Left cardiac atrium (tissue), 4 donors: ENCODE measurements at places on chromosomes 13 and 19.
A peak's percentile ranks its signal among the peaks of the same experiment; 100 is the strongest.

DNA sequence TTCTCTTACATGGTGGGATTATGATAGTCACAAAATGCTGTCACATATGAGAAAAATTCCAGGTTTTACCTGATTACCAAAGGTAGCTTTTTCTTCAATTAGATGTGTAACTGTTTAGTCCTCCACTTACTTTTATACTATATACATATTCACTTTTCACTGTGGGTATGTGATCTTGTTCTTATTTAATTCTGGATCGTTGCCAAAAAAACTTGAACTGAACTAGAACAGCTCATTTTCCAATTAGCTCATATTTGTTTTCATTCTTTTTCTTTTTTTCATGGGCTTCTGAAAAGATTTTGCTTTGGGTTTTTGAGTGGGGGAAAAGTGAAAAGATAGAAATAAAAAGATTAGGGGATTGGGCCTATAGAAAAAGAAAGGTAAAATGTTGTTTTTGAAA is 291.9 kb downstream of the NDFIP2 start:
- no peak for DNase-seq

DNA sequence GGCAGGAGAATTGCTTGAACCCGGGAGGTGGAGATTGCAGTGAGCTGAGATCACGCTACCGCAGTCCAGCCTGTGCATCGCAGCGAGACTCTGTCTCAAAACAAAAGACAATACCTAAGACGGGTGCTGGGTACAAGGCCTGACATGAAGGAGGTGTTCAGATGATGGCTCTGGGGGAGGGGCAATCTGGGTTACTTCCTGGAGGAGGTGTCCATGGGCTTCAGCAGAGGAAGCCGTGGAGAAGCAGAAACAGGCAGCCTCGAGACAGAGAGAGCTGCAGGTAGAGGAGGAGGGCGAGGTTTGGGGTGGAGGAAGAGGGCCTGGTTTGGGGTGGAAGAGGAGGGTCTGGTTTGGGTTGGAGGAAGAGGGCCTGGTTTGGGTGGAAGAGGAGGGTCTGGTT is 3.6 kb downstream of the MISP start:
- no peak for DNase-seq

- DNase-seq: no peak
Observed at GRCh38 chr13:108929532-108930206, 300.3 kb downstream of the MYO16 start.

DNA sequence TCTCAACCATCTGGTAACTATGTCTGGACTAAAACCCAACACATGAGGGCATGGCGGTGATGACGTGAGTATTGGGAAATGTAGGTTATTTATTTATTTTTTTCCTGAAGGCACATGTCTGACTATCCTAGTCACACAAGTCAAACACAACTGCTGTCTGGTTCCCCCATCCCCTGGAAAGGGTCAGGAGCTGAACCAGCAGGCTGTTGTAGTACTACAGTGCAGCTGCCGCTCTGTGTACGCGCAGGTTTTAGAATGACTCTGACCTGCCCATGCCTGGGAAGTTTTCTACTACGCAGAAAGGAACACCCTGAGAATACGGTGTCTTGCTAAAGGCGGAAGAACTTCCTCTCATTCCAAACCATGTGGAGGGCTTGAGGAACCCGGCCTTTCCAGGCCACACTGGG is 1.2 kb downstream of the SLC7A1 start:
- DNase-seq: peak; percentile 45

- DNase-seq: no peak
Observed at GRCh38 chr13:102854675-102855074, 8.8 kb downstream of the ERCC5 start.

DNA sequence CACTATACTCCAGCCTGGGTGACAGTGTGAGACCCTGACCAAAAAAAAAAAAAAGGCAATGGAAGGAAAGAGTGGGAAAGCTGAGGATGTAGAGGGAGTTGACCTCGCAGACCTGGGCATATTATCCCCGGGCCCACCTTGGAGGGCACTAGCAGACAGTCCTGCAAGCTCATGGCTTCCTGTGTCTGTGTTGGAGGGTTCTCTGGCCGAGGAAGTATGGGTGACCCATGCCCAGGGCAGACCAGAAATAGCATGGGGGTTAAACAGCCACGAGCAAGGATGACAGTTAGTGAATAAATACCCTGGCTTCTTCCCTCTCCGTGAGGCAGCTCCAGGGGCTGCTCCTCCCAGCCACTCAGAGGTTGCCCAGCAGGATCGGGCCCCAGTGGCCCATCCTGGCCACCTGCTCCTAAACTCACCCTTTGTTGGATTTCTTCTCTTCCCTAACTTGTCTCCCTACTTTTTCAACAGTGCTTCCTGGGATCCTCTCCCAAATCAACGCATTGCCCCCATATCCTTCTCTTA is 485.8 kb downstream of the ZNF536 start:
- no peak for DNase-seq

GRCh38 chr19:44943801-44944249 is 1.8 kb downstream of the APOC4 start:
- peak; percentile 46 for DNase-seq

DNA sequence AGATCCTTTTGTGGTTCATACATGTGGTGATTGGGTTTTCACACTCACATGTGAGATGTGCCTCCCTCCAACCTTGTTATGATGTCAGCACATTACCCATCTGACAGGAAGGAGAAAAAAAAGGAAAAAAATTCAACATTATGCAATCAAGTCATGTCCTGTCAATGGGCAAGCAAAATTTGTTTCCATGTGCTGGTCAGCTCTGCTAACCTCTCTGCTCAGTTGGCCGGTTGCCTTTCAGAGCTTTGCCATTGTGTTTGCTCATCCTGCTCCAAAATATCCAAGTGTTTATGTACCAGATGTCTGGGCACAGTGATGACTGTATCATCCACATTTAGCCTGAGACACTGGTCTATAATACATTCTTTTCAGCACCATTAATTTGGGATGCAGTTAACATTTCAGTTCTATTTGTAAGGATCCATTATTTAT is 27.0 kb upstream of the METTL21C start:
- DNase-seq: no peak

DNA sequence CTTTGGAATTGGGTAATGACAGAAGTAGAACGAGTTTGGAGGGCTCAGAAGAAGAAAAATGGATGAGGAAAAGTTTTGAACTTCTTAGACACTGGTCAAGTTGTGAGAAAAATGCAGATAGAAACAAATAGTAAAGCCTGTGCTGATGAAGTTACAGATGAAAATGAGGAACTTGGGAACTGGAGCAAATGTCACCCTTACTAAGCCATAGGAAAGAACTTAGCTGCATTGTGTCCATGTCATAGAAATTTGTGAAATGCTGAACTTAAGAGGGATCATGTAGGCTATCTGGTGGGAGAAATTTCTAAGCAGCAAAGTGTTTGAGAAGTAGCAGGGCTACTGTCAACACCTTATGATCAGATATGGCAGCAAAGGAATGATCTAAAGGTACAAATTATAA is 289.2 kb upstream of the PCDH9 start:
- no peak for DNase-seq

GRCh38 chr19:29781386-29782259 is 30.2 kb upstream of the CCNE1 start:
- DNase-seq: no peak

DNA sequence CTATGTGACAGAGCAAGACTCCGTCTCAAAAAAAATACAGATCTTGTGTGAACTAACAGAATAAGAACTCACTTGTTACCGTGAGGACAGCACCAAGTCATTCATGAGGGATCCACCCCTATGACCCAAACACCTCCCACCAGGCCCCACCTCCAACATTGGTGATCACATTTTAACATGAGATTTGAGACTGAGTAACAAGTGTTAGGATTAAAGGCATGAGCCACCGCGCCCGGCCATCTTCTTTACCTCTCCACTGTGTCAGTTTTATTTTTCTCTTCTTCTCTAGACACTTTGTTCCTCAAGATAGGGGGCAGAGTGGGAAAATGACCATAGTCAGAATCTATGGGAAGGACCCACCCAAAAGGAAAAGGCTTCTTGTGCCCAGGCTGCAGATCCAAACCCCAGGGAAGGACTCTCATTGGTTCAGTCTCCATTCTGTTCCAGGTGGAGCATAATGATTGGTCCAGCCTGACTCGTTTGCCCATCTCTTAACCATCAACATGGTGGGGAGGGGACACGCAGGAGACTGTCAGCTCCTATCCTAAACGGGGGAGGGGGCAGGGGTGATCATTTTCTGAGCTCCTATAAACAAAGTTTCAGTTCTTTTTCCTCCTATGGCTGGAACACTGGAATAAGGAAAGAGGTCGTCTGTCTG is 1.3 kb upstream of the CALM3 start:
- no peak for DNase-seq

DNA sequence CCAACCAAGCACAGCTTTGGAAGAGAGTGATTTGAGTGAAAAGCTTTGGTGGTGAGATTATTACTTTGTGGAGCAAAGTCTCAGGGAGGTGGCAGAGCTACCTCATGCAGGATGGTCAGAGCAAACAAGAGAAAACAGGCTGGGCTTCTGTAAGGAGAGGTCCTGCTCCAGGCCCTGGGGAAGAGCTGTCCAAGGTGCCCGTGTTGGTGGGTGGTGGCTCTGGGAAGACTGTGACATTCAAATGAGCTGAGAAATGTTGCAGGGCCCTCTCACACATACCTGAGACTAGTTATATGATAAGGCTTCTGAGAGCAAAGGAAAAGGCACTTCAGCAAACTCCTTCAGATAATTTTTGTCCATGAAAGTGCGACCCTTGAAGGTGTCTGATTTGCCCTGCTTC is 205.5 kb upstream of the SOX21 start:
- no peak for DNase-seq

DNA sequence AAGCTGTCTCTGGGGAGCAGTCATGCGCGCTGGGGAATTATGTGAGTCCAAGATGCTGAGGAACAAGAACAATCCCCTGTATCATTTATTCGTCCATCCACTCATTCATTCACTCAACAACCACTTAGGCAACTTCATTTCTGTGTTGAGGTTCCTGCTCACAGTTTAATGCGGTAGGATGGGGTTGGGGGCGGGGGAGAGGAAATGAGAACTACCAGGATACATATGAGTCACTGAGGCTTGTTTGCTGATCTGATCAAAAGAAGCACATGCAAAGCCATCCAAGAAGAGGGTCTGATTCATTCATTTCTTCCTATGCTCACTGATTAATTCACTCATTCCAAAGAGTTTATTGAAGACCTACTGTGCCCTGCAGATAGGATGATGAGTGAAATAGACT is 20.9 kb downstream of the ZNF536 start:
- no peak for DNase-seq

DNA sequence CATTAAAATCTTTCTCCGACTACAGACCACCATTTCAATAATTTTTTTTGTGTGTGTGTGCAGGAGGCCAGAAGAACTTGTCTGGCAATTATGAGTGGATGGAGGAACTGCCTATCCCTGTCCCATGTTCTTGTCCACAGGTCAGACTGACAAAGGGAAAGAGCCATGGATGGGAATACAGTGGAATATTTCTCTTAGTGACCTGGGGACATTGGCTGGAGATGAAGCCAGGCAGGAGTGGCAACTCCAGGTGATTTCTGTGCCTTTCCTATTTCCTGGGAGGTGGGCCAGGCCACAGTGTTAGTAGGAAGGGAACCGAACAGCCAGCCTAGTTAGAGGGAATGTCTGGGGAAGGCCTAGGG is 3.7 kb downstream of the PSG9 start:
- no peak for DNase-seq

DNA sequence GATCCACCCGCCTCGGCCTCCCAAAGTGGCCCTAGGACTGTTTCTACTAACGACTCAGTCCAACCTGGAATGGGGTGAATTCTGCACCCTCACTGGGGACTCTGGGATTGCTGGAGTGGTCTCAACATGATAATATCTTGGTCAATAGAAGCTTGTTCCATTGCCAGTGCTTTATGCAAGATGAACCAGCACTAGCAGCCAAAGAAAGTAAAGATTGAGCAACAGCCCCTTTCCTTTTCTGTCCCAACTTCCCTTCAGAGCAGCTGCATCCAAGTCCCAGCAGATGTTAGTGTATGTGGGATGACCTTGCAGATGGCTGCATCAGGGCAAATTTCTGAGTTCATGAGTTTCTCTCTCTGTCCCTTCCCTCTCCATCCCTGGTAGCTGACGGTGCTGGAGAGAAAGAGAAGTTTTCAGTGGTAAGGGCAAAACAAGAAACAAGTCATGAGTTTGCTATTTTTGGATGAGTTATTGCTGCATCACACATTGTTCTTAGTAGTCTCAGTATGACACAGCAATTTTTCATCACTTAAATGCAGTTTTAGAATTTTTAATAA is 183.6 kb upstream of the EDNRB start:
- DNase-seq: peak; percentile 37

DNA sequence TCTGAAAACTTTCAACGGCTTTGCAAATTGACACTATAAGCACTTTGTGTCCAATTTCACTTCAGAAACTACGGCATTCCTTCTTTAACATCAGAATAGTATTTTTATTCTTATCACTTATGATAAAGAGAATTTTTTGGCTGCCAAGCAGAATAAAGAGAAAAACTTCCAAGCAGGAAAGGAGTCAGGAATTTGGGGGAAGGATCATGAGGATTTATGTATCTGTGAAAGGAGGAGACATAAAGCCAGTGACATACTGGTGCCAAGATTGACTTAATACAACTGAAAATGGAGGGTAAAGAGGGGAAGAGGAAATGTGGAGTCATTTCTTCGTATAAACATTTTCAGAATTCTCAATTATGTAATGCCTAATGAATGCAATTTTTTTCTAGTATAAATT is 94.7 kb downstream of the RBM26 start:
- no peak for DNase-seq

GRCh38 chr19:11848594-11849469 is at the start of gene ZNF439:
TSS of gene ZNF439 (plus strand) at chr19:11848726. CDS start at chr19:11848868, 142 bp downstream.
- DNase-seq: peak; percentile 95

- peak; percentile 72 for DNase-seq
Observed at GRCh38 chr19:51097166-51097738, 11.0 kb downstream of the CTU1 start.

- no peak for DNase-seq
Observed at GRCh38 chr13:87538366-87539052, 132.7 kb upstream of the SLITRK5 start.

GRCh38 chr13:43196086-43196621 is 172.8 kb downstream of the DNAJC15 start:
- peak; percentile 67 for DNase-seq

- no peak for DNase-seq
Observed at GRCh38 chr19:34974646-34975045, 10.6 kb upstream of the ZNF792 start.

DNA sequence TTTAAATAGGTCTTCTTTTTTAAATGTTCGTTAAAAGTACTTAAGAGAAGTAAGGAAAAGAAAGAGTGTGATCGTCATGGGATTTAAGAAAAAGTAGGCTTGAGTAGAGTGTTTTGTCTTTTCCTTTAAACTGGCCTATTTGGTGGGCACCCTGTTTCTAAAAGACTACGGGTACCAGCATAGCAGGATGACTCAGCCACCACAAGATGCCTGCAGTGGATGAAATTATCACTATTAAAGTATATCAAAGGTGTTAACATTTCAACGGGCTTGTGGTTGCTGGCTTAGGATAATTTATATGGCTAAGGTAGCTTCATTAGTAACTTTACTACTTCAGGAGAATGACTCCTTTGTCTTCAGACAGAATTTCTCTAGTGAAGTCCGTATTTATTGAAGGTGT is 112.6 kb downstream of the STARD13 start:
- no peak for DNase-seq

GRCh38 chr13:83839146-83839545 is 43.1 kb downstream of the SLITRK1 start:
- no peak for DNase-seq

- DNase-seq: no peak
Observed at GRCh38 chr19:29640231-29640630, 25.0 kb upstream of the PLEKHF1 start.
